ENCODE measurements at places on chromosomes 5 and 9. TPM values are rescaled to one million over a fixed set of nuclear protein-coding genes. Genes with fewer than 3 reads are reported as not detected.
A peak's percentile ranks its signal among the peaks of the same experiment; 100 is the strongest.

DNA sequence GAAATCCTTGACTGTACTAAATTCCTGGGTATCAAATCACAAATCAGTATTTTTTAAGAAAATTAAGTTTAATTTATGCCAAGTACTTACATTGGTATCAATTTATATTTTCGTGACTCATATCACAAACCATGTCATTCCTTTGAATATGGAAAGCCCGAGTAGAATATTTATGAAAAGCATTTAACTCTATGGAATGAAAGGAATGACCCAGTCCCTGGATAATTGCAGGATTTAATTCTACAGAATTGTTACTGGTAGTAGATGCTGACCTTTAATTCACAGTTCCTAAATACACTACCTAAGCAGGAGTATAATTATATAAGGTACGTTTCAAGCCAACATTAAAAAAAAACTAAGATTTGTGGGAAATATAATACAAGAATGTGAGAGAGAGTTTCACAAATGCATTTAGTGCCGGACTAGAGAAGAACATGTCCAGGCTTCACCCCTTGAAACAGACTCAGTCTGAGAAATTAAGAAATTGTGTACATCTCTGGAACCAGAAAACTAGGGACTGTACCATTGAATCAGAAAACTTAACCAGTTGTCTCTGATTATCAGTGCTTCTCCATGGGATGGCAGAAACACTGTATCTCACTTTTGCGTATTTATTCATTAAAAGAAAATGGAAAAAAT, 28.5 kb upstream of the PLPPR1 start:
- no peaks in the 10 kb centered on the region for H3K36me3 ChIP-seq
- no peak for DNase-seq
- H3K4me1 ChIP-seq: no peaks in the 10 kb centered on the region
- no peak overlapping the region for H3K27ac ChIP-seq
- no peaks in the 10 kb centered on the region for H3K27me3 ChIP-seq

DNA sequence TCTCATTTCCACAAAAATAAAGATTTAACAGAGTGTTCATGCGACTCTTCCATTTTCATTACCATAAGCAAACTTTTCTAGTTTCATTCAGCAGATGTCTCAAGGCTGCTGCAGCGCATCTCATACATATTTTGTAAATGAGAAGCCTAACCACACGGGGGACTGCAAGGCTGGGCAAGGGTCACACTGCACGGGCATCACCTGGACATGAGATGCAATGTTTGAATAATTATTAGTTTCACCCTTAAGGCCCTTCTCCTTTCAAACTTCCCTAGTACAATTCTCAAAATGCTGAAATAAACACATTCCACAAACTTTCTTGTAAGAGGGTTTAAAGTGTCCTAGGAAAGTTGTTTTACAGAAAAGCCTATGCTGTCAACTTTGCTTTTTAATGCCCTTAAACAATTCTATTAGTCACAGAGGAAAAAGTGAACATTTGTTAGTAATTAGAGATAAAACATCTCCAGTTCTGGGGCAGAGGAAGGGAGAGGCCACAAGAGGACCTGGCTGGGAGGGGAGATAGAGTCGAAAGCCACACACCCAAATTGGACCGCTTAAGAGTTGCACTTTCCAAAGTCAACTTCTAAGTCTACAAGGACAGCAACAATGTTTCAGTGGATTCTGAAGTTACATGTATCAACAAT, 1.3 kb downstream of the DENND1A start:
- DNase-seq: peak; percentile 48
- peak overlapping the region; percentile 94 for H3K4me3 ChIP-seq
- H3K36me3 ChIP-seq: no peaks in the 10 kb centered on the region
- peaks cover 10% of the 10 kb centered on the region for H3K4me1 ChIP-seq
- peak overlapping the region; percentile 74 for H3K27ac ChIP-seq

- H3K36me3 ChIP-seq: no peaks in the 10 kb centered on the region
- H3K4me3 ChIP-seq: no peak overlapping the region
- DNase-seq: peak; percentile 62
- no peaks in the 10 kb centered on the region for H3K27me3 ChIP-seq
These were observed 1.0 kb upstream of the DAB2IP start for GRCh38 chr9:121650217-121651007.

GRCh38 chr5:52283221-52283620, 504.5 kb upstream of the ITGA1 start:
- no peak for DNase-seq
- no peak overlapping the region for H3K4me3 ChIP-seq
- no peaks in the 10 kb centered on the region for H3K27me3 ChIP-seq
- H3K36me3 ChIP-seq: no peaks in the 10 kb centered on the region

F2RL2 gene
- polyA plus RNA-seq: 1.3 TPM

MLLT3 gene
- polyA plus RNA-seq: 0.79 TPM

GRCh38 chr5:58156973-58157701, 302.7 kb downstream of the PLK2 start:
- no peak overlapping the region for H3K27ac ChIP-seq
- H3K27me3 ChIP-seq: no peaks in the 10 kb centered on the region
- DNase-seq: no peak
- no peaks in the 10 kb centered on the region for H3K36me3 ChIP-seq
- H3K4me3 ChIP-seq: no peak overlapping the region

DNA sequence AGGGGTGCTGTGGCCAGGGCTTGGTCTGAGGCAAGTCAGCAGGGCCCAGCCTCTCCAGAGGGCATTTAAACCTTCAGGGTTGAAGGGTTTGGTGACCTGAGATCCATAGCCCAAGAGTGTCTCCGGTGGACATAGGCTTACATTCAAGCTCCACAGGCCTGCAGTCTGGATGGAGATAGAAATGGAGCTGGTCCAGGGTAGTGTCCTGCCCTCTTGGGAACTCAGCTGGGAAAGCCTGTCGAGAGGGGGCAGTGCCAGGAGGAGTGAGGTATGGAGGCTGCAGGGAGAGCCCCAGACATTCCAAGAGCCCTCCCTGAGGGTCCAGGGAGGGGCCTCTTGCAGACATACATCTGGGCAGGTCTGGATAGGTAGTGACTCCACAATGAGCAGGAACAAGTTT, 177.0 kb upstream of the MVB12B start:
- no peaks in the 10 kb centered on the region for H3K36me3 ChIP-seq
- no peak overlapping the region for H3K27ac ChIP-seq
- peak; percentile 22 for DNase-seq
- no peak overlapping the region for H3K4me3 ChIP-seq
- H3K4me1 ChIP-seq: peaks cover 21% of the 10 kb centered on the region

SPINK13 gene
- polyA plus RNA-seq: not detected

DNA sequence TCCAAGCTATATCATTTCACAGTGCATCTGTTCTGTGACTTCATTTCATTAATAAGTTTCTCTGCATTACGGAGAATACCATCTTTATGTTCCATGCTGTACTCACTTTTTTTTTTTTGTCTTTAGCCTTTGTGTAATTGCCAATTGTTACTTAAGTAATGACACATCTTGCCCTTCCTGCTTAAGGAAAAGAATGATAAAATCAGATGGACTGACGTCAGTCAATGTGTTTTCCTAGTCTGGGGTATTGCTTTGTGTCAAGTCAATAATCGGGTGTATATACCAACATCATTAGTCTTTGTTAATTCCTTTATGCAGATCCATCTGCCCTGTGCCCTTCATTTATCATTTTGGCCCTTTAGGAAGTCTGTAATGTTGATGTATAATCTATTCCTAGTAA, 133.5 kb downstream of the CD180 start:
- DNase-seq: no peak
- no peaks in the 10 kb centered on the region for H3K27me3 ChIP-seq
- peaks cover 2% of the 10 kb centered on the region for H3K36me3 ChIP-seq

DNA sequence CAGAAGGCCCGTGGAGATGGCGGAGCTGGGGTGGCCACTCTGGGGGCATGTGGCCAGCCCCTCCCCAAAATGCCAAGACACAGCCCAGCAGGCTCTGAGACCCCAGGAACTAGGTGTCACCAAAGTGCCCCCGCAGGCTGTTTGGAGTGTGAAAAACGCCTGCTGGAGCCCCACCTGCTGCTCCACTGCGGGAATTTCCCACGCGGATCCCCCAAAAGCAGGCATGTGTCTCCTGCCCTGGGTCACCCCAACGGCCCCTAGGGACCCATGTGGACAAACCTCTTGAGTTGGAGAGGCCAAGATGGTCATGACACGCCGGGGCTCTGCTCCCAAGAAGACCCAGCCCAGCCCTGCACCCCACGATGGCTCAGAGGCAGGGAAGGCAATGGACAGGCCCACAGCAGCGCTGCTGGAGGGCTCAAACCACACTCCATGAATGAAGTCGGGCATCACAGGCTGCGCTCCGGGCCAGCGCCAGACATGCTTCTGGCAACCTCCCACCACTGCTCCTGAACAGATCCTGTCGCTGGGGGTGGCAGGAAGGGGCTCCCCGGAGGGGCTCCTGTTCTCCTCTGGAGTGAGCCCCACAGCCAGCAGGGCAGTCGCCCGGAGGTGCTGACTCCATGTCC, 15.3 kb downstream of the NOTCH1 start:
- H3K27ac ChIP-seq: peak overlapping the region; percentile 31
- no peaks in the 10 kb centered on the region for H3K27me3 ChIP-seq
- no peak for DNase-seq
- no peak overlapping the region for H3K4me3 ChIP-seq
- peaks cover 25% of the 10 kb centered on the region for H3K4me1 ChIP-seq

DNA sequence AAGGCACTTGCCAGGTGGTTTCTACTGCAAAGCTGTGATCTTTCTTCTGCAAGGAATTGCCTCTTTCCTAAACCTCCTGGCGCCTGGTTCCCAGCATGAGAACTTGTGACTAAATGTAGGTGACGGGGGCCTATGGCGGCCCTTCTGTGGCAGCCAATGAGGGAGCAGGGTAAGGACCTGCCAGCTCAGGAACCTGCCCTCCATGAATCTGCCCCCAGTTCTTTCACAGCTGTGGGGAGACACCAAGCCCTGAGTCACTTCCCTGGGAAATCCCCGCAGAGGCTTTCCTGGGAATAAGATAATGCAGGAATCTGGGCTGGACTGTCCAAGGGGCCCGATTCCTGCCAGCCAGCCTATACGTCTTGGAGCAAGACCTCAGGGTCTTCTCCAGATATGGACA, 56.7 kb upstream of the CTNNA1 start:
- no peaks in the 10 kb centered on the region for H3K27me3 ChIP-seq
- H3K36me3 ChIP-seq: no peaks in the 10 kb centered on the region
- H3K4me3 ChIP-seq: no peak overlapping the region
- DNase-seq: no peak
- no peak overlapping the region for H3K27ac ChIP-seq
- no peaks in the 10 kb centered on the region for H3K4me1 ChIP-seq

PCDHB5 gene
- 0.33 TPM for polyA plus RNA-seq
